ENCODE measurements at places on chromosomes 11 and 22.

DNA sequence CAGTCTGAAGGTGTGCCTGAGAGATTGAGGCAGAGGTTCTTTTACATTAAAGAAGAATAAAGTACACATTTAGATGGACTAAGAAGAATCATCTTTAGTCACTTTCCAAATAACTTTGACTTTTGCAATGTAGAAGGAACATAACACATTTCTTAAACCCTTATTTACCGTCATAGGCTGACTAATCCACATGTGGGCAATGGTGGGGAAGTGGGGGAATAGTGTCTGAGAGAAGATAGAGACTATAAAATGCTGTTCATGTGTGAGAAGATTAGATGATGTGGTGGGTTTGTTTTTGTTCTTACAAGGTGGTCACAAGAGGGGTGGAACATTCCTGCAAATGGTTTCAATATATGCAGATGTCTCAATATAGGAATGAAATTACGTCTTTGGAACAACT is 1.8 kb downstream of the MS4A4A start:
- DNase-seq = no peak

- no peak for DNase-seq
These were observed 105.4 kb downstream of the MIAT start for GRCh38 chr22:26762503-26763472.

GRCh38 chr22:41447435-41448188 is 1.0 kb upstream of the TOB2 start:
- no peak for DNase-seq

GRCh38 chr11:57566905-57567514 is 462 bp downstream of the UBE2L6 start:
- DNase-seq = no peak

DNA sequence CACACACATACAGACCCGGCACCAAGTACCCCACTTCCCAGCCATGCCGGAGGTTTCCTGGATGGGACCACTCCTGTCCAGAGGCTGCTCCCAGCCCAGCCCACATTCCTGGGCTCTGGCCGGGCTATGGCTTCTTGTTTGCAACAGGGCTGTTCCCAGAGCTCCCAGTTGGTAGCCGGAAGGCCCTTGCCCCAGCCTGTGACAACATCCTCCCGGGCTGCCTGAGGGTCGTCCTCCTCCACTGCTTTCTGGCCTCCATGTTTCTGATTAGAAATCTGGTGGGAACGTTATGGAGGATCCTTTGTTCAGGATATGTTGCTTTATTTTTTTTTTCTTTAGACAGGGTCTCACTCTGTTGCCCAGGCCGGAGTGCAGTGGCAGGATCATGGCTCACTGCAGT is 952 bp upstream of the CYP2D6 start:
- no peak for DNase-seq

DNA sequence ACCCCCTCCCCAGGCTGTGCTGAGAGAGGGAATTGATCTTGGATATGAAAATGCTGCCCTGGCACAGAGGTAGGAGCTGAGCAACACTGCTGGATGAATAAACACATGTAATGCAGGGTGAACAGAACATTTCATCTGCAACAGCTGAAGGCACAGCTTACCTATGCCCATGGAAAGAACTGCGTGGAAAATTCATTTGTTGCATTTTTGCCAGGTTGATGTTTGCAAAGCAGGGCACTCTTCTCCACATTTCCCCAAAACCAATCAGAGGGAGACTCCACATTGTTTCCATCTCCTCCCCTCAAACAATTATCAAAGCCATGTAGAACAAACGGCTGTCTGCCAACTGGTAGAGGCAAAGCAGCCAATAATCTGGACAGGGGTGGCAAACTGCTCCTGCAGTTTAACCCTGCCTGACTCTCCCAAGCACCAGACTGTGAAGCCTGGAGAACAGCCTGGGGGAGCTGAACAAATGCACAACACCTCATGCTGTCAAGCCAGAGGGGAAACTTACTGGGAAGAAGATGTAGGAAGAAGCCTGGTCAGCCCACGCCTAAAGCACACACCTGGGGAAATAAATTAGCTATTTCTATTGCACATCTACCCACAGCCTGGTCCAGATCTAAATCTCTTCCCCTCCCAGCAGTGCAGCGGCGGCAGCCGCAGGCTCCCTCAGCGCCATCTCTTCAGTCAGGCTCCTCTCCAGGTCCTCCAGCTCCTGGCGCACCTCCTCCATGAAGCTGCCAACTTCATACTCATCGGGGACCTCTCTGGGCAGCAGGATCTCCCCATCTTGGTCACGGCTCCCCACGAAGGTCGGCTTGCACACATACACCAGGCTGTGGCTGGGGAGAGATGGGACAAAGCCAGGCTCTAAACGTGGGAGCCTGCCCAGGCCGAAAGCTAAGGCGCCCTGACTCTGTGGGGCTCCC is 44.3 kb downstream of the DKK3 start:
- DNase-seq = no peak

DNA sequence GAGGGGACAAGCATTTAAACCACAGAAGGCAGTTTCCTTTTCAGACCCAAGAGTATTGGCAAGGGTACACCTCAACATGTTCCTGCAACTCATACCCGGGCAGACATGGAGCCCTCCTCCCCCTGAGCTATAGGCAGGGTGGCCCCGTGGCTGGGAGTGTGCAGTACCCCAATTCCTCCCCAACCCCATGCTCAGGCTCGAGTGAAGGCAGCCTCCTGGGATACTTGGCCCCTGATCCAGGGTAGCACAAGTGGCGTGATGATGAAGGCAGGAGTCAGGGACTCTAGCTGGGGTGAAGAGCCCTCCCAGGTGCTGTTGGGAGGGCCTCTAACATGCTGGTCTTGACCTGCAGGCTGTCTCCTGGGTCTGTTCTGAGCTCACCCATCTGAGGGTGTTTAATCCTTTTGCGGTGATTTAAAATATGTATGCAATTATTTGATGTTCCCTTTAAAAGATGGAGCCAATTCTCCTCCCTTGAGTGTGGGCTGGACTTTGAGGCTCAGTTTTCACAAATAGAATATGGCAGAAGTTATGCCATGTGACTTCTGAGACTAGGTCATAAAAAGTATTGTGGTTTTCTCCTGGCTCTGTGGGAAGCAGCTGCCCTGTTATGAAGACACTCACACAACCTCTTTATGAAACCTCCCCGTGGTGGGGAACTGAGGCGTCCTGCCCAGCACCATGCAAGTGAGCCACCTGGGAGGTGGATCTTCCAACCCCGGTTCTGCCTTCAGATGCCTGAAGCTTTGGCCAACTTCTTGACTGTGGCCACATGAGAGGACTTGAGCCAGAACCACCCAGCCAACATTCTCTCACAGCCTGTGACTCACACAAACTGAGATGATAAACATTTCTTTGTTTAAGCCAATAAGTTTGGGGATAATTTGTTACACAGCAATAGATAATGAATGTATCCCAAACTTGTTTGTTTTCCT is 54.7 kb upstream of the NECTIN1 start:
- no peak for DNase-seq

GRCh38 chr11:34154059-34154875 is 48.8 kb downstream of the NAT10 start:
- DNase-seq = peak; percentile 20

- no peak for DNase-seq
These were observed 699.1 kb upstream of the ARHGAP42 start for GRCh38 chr11:99987821-99988470.

GRCh38 chr22:21920341-21921183 is 32.1 kb downstream of the PPM1F start:
- DNase-seq = no peak

- no peak for DNase-seq
These were observed 124.3 kb downstream of the EHF start for GRCh38 chr11:34745195-34745594.

DNA sequence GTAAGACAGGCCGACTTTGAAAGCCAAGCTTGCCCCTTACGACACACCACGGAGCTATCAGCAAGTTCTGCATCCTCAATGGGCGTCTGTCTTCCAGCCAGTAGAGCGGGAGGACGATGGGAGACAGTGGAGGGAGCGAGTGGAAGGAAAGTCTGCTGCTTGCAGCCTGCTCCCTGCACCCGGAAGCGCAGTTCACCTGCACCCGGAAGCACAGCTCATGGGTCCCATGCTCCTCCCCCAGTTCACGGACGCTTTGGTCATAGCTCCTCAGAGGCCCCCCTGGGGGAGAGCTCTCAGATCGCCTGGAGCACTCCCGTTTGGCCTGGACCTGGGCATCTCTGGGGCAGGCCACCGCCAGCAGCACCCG is 51.3 kb downstream of the FBLN1 start:
- no peak for DNase-seq

- DNase-seq = no peak
These were observed 53.0 kb downstream of the CTSC start for GRCh38 chr11:88284336-88285050.

GRCh38 chr11:70824605-70825245 is 426.4 kb downstream of the CTTN start:
- DNase-seq = no peak

- no peak for DNase-seq
These were observed 451 bp downstream of the FHIP1B start for GRCh38 chr11:6233984-6234386.
